ENCODE measurements at places on chromosomes 6 and 20.
A peak's percentile ranks its signal among the peaks of the same experiment; 100 is the strongest.

DNA sequence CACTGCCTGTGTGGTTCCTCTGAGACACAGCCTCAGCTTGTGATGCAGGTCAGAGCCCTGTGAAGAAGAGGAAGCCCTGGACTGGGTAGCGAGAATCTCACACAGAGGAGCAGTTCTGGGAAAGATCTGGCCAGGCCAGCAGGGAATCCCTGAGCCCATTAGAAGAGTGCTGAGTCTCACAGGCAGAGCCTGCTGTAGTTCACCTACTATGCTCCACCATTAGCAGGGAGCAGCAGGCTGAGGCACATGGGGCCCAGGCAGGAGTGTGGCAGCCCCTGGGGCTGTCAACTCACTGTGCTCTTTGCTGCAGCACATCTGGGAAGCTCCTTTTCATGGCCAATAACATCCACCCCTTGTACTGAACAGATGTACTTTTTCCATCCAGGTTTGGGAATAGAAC is 146.8 kb upstream of the B3GAT2 start:
- DNase-seq, result no peak

- DNase-seq, result no peak
Observed at GRCh38 chr6:68279793-68280557, 355.1 kb upstream of the ADGRB3 start.

GRCh38 chr6:31729979-31730630 is 1.0 kb upstream of the DDAH2 start:
- DNase-seq, result no peak

DNA sequence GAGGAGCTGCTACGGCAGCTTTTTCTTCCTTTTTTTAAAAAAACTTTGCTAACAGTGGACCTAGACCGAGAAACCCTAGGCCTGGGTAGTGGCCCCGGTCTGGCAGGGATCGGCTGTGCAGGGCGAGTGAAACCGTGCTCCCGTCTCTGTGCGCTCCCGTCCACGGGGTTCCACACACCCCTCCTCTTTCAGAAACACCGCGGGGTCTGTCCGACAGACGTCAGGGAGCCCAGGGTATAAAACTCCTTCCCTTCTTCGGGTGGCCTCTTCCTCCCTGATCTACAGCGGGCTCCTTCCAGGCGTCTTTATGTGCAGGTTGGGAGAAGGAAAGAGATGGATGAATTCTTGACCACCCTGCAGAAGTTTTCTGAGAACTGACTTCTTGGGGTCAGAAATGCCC is 27.1 kb upstream of the SMOC2 start:
- DNase-seq, result no peak

DNA sequence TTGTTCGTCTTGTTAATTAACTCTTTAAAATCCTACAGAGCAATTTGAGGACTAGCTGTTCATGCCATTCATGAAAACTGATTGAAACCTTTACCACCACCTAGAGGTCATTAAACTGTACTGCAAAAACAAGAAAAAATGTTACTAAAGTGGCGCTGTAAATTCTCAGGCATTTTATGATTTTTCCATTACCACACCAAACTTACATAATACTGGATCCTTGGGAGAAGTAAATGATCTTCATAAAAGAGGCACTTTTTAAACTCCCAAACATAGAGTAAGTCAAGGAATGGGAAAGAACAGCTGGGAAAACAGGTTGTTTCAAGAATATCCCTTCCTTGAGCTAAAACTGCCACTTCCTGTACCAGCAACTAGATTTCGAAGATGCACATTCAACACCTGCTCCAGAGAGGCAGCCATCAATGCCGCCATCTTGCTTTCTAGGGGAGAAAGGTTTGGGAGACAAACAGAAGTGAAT is 54.3 kb downstream of the MYLIP start:
- DNase-seq, result peak; percentile 27

DNA sequence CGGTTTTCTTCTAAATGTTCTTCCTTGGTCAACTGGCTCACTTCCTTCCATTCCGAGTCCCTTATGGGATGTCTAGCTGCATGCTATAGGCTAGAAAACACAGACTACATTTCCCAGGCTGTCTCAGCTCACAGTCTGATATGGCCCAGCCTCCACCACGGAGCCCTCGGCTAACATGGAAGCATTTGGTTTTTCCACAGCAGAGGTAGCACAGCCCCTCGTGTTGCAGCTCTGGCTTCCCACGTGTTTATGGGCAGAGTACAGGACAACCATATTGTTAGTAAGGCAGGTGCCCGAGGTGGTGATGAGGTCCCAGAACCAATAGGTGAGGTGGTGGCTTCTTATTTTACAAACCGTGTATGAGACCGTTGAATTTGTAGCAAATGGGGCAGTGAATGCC is 8.7 kb downstream of the GPLD1 start:
- no peak for DNase-seq

DNA sequence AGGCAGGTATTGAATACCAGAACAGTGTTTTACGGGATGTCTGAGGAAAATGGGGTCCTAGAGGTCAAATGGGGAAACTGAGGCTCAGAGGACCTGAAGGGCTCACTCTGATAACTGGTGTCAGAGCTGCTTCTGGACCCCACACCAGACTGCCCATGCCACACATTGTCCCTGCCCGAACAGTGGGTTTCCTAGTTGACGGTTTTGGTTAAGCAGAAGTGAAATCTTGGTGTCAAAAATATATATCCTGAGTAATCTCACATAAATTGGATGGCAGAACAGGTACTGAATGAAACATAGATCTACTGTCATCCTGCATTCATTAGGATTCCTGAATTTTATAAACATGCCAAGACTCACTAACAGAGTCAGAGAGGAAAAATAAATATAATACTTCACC is 16.3 kb downstream of the NOX3 start:
- no peak for DNase-seq

GRCh38 chr6:116557893-116558292 is 4.3 kb downstream of the CALHM4 start:
- peak; percentile 24 for DNase-seq

GRCh38 chr6:148830614-148831013 is 83.8 kb downstream of the UST start:
- DNase-seq, result no peak

- peak; percentile 96 for DNase-seq
Observed at GRCh38 chr6:157229713-157230112, 93.6 kb downstream of the TMEM242 start.

- DNase-seq, result no peak
Observed at GRCh38 chr6:170043881-170044790, 246.7 kb downstream of the DLL1 start.

DNA sequence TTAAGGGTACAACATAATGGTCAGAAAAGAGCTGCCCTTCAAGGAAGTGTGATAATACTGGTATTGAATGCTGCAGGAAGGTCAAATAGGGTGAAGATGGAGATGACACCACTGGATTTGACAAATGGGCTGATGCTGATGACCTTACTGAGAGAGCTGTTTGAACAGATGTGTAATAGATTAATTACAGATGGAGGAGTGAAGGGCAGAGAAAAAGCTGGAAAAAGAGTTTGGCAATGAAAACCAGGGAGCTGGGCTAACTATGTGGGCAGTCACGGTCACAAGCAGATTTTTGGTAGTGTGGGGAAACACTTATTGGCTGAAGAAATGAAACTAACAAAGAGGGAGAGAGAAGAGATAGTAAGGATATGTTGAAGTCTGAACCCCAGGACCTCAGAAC is 83.6 kb upstream of the ENPP5 start:
- DNase-seq, result no peak

GRCh38 chr6:139277161-139277560 is 14.6 kb downstream of the TXLNB start:
- no peak for DNase-seq

DNA sequence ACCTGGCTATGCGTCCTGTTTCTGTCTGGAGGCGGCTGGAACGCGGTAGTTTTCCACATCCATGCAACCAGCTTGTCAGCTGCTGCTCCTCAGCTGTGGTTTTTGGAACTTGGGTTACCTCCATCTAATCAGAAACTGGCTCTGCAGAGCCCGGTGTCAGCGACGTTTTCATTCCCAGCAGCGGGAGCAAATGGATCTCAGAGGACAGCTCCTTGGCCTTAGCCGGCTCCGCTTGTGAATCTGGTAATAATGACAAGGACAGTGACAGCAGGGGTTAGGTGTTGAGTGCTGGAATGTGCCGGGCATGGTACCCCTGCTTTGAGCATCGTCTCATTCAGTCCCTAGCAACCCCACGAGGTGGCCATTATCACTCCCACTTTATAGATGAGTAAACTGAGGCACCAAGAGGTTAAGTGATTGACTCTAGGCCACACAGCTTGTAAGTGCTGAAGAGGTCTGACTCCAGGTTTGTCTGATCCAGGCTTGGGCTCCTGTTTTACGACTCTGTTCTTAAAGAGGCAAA is 1.3 kb downstream of the SLCO4A1 start:
- DNase-seq, result no peak

- no peak for DNase-seq
Observed at GRCh38 chr6:42332916-42333315, 115.3 kb upstream of the MRPS10 start.

- DNase-seq, result peak; percentile 9
Observed at GRCh38 chr6:14066782-14067406, 50.7 kb upstream of the CD83 start.

GRCh38 chr6:101779051-101779844 is 385.7 kb downstream of the GRIK2 start:
- DNase-seq, result no peak

- no peak for DNase-seq
Observed at GRCh38 chr6:157047328-157047727, 270.1 kb downstream of the ARID1B start.

DNA sequence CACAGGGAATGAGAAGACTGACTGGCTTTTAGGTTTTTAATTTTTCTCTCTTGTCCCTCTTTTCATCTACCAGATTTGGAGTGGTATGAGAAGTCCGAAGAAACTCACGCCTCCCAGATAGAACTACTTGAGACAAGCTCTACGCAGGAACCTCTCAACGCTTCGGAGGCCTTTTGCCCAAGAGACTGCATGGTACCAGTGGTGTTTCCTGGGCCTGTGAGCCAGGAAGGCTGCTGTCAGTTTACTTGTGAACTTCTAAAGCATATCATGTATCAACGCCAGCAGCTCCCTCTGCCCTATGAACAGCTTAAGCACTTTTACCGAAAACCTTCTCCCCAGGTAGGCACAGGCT is 644 bp downstream of the MAD2L1BP start:
- DNase-seq, result no peak

DNA sequence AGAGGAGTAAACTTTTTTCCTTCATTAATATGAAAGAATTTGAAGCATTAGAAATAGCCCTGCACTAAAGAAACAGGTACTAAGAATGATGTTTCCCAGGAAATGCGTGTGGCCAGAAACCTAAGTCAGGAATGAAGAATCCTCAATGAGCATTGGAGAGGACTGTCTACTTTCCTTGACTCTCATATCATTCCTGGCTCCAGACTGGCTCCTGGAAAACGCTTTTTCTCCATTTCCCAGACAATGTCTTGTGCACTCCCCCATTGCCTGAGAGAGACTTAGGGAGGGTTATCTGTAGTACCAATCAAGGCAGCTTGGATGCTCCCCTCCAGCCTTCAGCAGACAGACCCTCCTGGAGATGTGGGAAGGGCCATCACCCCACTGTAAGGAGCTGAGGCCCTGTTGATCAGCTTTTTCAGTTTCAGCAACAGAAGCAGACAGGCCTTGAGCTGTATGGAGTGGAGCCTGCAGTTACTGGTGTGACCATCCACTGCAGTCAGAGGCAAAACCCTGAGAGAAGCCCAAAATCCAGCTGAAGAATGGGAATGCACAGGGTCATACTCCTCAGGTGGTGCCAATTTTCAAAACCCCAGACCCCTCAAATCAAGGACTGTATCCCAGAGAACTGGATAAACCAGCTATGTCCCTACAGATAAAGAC is 127.3 kb upstream of the NT5E start:
- DNase-seq, result no peak

- no peak for DNase-seq
Observed at GRCh38 chr6:168288781-168289570, 30.6 kb downstream of the DACT2 start.

DNA sequence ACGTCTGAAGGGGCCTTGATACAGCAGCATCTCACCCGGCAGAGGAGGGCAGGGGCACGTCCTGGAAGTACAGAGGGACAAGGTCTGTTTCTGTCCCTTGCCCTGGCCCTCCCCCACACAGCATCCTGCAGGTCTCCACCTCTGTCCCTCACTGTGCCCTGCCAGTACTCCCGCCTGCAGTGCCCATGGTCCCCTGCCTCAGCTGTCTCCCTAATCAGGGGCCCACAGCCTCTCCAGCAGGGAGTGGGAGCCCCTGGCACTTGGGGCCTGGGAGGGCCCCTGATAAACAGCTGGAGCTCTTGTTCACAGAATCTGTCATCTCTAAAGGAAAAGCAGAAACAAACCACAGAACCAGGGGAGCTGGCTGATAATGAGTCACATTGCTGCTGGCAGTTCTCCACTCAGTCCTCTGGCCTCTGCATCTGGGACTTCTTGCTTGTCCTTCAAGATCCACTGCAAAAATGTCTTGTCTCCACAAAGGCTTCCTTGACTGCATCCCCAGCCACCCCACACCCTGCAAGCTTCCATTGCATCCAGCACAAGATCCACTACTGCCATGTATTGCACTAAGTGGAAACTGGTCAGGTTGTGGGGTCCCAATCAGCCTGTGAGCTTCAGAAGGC is 33.2 kb upstream of the TAF8 start:
- DNase-seq, result no peak

- DNase-seq, result no peak
Observed at GRCh38 chr20:22004946-22005345, 299.5 kb downstream of the PAX1 start.

GRCh38 chr6:17086469-17086868 is 15.4 kb upstream of the STMND1 start:
- peak; percentile 6 for DNase-seq

DNA sequence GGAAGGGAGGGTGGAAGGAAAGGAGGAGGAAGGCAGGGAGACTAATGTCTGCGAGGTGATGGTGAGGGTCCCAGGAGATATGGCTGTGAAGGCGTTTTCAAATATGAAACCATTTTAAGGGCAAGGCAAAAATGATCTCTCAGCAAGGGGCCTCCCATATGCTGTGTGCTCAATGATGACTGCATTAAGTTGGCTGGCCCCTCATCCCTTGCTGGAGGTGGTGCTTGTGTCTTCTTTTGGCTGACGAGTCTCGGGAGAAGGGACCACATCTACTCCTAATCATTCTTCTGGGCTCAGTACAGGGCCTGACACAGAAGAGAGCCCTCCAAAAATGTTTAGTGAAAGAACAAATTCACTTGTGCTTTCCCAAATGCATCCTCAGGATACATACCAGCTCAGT is 23.0 kb upstream of the MRPS18A start:
- DNase-seq, result no peak

GRCh38 chr20:2219481-2220006 is 76.3 kb upstream of the TGM3 start:
- DNase-seq, result no peak

DNA sequence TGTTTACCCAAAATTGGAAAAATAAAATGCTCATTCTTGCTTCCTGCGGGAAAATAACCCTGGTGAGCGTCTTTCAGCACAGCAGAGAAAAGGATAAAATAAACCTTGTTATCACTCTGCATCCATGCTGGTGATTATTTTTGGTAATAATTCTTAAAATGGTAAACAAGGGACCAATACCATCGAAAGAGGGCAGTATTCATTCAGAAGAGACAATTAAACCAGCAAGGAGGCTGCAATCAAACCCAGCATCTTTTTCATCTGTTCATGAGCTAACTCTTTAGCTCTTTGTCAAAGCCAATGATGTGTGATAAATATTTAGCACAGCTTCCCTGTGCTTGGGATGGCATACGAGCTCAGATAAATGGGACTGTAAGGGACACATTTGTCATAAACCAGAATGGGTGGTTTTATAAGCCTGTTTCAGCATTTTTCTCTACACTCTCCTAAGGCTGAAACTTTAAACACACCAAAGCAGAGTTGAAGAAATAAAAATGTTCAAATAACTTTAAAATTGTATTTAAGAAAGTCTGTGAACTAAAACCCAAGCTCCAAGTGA is 34.4 kb downstream of the CDH26 start:
- no peak for DNase-seq

GRCh38 chr6:10276106-10276505 is 138.8 kb downstream of the TFAP2A start:
- no peak for DNase-seq
